A549 treated with Mapracorat at 1 μM for 4 hours (cell line): ENCODE measurements at places on chromosomes 11 and 22. TPM values are rescaled to one million over a fixed set of nuclear protein-coding genes. Genes with fewer than 3 reads are reported as not detected.

Gene GRIA4
- total RNA-seq: not detected in 5 replicates

Gene RNF121
- total RNA-seq: 46.3 to 52.8 TPM (median 48.3 TPM) in 5 replicates

Gene CCDC81
- total RNA-seq: 0.09 to 0.34 TPM (median 0.28 TPM) in 5 replicates

Gene YPEL4
- total RNA-seq: 0.13 to 0.41 TPM (median 0.18 TPM) in 5 replicates

Gene KCNK7
- total RNA-seq: 0.28 to 1.5 TPM (median 0.86 TPM) in 5 replicates

Gene PRDX5
- 399 to 495 TPM (median 464 TPM) in 5 replicates for total RNA-seq

Gene PDE2A
- total RNA-seq: 1.0 to 2.6 TPM (median 1.9 TPM) in 5 replicates

Gene SYT12
- 12.6 to 22.3 TPM (median 19.9 TPM) in 5 replicates for total RNA-seq

Gene NAALAD2
- not detected in 5 replicates for total RNA-seq

Gene PARVB
- total RNA-seq: 35.4 to 46.0 TPM (median 42.5 TPM) in 5 replicates

Gene SOX6
- total RNA-seq: 0.01 to 0.15 TPM in 2 of 5 replicates, not detected in the others

Gene OR52N4
- total RNA-seq: not detected in 5 replicates

Gene RASD2
- 0.63 to 0.78 TPM (median 0.67 TPM) in 5 replicates for total RNA-seq

Gene ARFGAP2
- 26.8 to 29.1 TPM (median 29.0 TPM) in 5 replicates for total RNA-seq

Gene DEUP1
- total RNA-seq: not detected in 5 replicates

Gene CCDC116
- total RNA-seq: 0.06 to 0.13 TPM (median 0.06 TPM) in 3 of 5 replicates, not detected in the others

Gene FGF4
- total RNA-seq: not detected in 5 replicates

Gene SLC7A4
- not detected in 5 replicates for total RNA-seq

Gene ATG16L2
- total RNA-seq: 2.9 to 4.7 TPM (median 3.5 TPM) in 5 replicates

Gene WNT7B
- total RNA-seq: 52.5 to 78.3 TPM (median 68.5 TPM) in 5 replicates

Gene OR5L1
- not detected in 5 replicates for total RNA-seq

Gene NLRP14
- not detected in 5 replicates for total RNA-seq

Gene LRRC55
- not detected in 5 replicates for total RNA-seq

Gene KCNJ4
- 0.18 to 0.56 TPM (median 0.35 TPM) in 5 replicates for total RNA-seq

Gene NXPE4
- total RNA-seq: not detected in 5 replicates

Gene POU2AF1
- total RNA-seq: not detected in 5 replicates

Gene CTSW
- 0.11 TPM in 1 of 5 replicates, not detected in the others for total RNA-seq

Gene KCNJ11
- 2.6 to 4.1 TPM (median 3.7 TPM) in 5 replicates for total RNA-seq

Gene EFCAB6
- 0.23 to 0.91 TPM (median 0.48 TPM) in 5 replicates for total RNA-seq

Gene GDPD4
- not detected in 5 replicates for total RNA-seq

Gene BRSK2
- 4.5 to 7.8 TPM (median 6.3 TPM) in 5 replicates for total RNA-seq

Gene F2
- total RNA-seq: 1.7 to 2.4 TPM (median 2.1 TPM) in 5 replicates

Gene KCNQ1
- 0.23 to 0.89 TPM (median 0.63 TPM) in 5 replicates for total RNA-seq

Gene AQP11
- total RNA-seq: 0.94 to 1.7 TPM (median 1.6 TPM) in 5 replicates

Gene ROM1
- 3.5 to 4.8 TPM (median 4.3 TPM) in 5 replicates for total RNA-seq

Gene SLC1A2
- total RNA-seq: 0.18 to 0.27 TPM (median 0.21 TPM) in 3 of 5 replicates, not detected in the others

Gene ART1
- not detected in 5 replicates for total RNA-seq

Gene CCDC87
- 0.60 to 0.67 TPM (median 0.63 TPM) in 5 replicates for total RNA-seq
